ENCODE measurements at places on chromosomes 7 and 10. TPM values are rescaled to one million over a fixed set of nuclear protein-coding genes. Genes with fewer than 3 reads are reported as not detected.

DNAJC12 gene
- total RNA-seq: 0.23 TPM

GTPBP4 gene
- 42.6 TPM for total RNA-seq

FRMPD2 gene
- total RNA-seq: under 0.01 TPM

GSAP gene
- total RNA-seq: 8.1 TPM

KAZALD1 gene
- total RNA-seq: 0.23 TPM
